Hypothalamus (tissue), 51 donors: ENCODE measurements at places on chromosomes 12 and 14.

DNA sequence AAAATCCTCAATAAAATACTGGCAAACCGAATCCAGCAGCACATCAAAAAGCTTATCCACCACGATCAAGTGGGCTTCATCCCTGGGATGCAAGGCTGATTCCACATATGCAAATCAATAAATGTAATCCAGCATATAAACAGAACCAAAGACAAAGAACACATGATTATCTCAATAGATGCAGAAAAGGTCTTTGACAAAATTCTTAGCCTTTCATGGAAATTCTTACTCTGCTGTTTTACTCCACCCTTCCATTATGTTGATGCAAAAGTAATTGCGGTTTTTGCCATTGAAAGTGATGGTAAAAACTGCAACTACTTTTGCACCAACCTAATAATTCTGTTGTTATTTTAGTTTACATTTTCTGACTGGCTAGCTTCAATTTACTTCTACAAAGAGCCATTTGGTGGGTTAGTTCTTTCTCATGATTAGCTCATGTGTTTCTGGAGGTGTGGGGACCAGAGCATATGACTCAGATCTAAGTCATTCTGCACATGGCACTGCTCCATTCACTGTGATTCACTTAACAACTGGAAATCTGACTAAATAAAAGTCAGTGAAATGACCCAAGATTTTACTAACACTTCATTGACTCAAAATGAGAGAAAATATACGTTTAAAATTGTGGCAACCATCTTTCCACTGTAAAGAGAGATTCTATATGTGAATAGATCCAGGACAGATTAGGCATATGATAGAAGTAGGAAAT, 99.9 kb downstream of the TMTC3 start:
- DNase-seq = no peak

- no peak for DNase-seq
Observed at GRCh38 chr14:57057803-57058202, 210.9 kb downstream of the EXOC5 start.

- DNase-seq = no peak
Observed at GRCh38 chr14:50647753-50648152, 20.4 kb downstream of the SAV1 start.

DNA sequence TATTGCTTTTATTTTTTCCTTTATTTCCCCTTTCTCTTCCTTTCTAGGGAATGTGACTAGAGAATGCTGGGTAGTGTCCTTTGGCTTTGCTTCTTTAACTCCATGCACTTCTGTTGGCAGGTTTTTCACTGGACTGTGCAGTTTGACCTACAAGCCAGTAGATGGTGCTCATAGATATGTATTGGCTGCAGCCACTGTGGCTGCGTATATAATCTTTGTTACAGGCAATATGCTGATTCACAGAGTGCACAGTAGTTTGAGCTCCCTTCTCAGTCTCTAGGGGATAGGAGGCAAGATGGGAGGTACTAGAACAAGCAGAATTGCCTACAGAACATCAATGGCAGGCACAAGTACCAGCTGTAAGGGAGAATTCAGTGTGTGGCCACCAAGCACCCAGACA, 503.5 kb downstream of the LRFN5 start:
- DNase-seq = no peak

GRCh38 chr12:75564398-75564797, 53.0 kb upstream of the KRR1 start:
- no peak for DNase-seq

DNA sequence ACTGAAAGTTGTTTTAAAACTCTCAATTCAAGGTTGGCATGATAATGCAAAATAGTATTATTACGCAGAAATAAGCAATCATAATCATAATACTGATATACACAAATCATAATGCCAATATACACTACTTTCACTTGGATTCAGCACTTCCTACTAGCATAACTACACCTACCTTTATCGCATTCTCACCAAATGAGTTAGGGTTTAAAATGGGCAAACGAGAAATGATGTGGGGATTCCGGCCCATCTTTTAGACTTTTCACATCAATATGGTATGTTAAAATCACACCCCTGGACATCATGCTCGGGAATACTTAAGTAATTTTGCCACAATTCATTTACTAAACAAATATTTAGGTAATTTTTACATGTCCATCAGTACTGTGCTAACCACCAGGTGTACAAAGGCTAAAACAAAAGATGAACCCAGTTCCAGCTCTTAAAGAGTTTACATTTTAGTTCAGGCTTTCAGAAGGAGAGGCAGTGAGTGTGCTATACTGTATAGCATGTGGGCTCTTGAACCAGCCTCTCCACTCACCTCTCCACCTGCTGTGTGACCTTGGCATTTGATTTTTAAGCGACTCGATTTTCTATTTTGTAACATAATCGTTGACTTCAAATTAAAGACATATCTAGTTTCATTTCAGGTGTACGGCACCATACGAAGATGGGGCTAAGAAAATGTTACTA, 1.1 kb upstream of the USP15 start:
- no peak for DNase-seq

DNA sequence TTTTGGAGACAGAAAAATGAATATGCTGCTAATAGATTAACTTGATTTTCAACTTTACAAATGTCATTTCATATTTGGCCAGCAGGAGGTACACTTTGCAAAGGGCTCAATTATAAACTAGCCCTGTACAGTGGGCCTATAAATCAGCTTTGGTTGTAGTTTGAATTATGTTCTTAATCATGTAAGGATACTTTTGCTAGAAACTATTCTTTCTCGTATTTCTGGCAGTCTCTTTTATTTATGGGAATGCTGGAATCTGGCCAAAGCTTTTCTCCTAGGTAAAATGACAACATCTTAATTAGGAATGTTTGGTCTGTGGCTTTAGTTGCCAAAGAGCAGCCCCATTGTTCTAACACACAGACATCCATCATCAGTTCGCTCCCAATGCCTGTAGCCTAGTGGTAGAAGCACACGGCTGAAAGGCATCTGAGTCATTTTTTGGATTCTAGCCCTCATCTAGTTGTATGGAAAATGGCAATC, 1322.3 kb upstream of the SEL1L start:
- DNase-seq = no peak

DNA sequence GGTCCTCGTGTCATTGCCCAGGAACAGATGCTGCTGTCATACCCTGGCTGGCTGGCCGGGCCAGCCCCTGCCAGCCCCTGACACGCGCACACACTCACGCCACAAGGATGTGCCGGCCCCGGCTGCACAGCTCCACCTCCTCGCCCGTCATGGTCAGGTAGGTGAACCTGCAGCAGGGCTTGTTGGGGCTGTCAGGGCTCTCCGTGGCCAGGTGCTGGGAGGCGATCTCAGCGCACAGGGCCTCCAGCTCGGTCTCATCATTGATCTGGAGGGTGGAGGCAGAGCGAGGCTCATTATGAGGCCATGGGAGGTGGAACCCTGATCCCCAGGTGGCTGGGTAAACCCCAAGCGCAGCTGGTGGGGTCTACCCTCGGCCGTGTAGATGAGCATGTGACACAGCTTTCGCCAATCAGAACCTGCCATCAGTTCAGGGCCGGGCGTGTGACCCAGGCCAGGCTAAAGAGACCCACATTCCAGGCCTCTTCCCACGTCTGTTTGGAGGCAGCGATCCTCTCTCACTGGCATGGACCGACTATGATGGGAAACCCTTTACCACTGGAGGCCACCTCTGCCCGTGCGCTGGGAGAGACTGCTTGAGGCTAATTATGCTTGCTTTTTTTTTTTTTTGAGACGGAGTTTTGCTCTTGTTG, 38.8 kb downstream of the TRAFD1 start:
- no peak for DNase-seq

DNA sequence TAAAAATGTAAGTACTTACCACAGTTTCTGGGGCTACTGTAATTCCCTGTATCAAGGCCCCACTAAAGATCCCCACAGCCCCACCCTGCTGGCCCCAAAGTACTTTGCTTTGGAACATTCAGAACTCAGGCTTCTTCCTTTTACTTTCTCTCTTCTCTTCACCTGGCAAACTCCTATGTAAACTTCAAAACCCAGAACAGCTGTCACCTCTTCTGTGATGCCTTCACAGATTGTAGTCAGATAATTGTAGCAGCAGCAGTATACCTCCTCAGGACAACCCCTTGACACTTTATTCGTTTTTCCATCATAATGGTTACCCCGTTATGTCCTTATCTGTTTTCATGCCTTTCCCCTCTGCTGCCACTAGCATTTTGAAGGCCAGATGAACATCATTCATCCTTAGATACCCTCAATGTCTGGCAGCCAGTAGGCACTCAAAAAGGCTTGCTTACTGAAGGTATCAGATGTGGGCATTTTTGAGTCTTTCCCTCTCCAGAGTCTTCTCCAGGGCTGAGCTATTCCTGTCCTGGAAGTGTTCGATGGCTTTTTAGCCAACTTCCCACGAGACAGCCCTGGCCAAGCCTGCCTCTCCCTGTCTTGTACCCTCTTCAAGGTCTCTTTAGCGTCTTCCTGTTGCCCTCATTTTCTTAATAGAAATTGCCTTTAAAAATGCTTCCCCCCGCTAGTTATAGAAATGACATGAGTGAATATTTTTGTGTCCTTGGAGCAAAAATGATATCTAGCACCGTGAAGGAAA, 7.4 kb downstream of the PLBD2 start:
- no peak for DNase-seq

DNA sequence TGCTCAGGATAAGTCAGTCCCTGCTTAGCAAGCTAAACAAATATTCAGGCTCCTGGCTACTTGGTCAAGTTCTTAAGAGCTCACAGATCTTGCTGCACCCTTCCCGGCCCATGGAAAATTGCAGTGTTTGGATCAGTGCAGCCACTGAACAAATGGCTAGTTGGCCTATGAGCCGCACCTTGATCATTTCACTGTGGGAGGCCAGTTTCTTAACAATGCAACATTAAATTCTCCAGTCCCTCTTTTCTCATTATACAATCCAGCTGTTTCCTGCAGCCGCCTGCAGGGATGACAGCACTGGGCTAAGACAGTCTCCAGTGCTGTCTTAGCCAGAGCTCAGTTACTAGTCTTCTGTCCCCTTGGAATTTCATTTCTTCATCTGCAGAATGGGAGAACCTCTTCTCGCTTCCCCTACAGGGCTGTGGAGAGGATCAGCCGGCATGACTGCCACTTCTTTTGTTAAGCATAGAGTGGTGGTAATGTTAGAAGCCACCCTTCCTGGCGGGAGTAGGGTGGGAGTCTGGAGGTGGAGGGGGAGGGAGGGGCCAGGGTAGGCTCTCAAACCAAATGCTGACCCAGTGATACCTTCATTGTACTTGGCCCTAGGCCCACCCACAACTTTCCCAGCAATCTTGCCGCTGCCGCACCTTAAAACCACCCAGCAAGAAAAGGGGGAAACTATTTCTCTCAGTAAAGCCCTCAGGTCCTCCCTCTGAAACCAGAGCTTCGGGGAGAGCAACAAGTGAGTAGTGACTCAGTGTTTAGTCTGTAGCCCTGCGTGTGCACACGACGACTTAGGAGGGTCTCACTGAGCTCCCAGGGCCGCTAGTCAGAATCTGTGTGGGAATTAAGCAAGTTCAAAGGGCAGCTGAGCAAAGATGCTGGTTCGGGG, 145.7 kb downstream of the NUAK1 start:
- no peak for DNase-seq

- no peak for DNase-seq
Observed at GRCh38 chr12:95796225-95796981, 5.8 kb upstream of the NTN4 start.

DNA sequence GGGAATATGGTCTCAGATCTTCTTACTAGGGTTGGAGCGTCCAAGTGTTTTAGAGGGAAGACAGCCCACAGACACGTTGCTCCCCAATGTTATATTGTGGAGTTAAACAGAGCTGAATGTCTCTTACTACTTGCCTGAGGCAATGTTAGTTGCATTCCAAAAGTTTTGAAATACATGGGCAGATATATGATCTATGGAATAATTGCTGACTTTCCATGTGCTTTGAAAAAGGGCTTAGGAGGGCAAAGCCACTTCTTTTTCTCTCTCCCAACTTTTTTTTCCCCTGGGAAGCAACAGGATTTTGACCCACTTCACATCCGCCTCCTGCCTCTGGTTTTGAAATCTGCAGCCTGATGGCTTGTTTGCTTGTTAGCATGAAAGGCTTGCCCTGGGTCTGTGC, 33.7 kb upstream of the PAX9 start:
- DNase-seq = no peak
